Stimulated activated CD4-positive, alpha-beta T cell treated with anti-CD3 and anti-CD28 coated beads, Interleukin-1b, Interleukin-23, amount 100 ng/mL, for 1 hour (primary cell): ENCODE measurements at places on chromosomes 16 and 17.

DNA sequence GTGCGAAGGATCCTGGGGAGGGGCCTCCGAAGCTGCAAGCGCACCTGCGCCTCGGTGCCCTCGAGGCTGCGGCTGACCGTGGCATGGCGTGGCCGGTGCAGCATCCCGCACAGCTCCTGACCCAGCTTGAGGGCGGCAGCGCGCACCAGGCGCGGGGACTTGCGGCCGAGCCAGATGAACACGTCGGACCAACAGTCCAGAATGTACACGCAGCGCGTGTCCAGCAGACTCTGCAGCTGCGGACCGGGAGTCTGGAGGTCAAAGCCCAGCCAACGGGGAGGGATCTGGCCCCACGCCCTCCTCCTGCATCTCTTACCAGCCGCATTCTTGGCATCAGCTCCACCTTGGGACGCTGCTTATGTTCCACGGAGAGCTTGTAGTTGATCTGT lies 10.9 kb downstream of the FLII start:
- no peak for DNase-seq

GRCh38 chr17:41012326-41013120 lies 3.6 kb upstream of the KRTAP3-1 start:
- no peak for DNase-seq

DNA sequence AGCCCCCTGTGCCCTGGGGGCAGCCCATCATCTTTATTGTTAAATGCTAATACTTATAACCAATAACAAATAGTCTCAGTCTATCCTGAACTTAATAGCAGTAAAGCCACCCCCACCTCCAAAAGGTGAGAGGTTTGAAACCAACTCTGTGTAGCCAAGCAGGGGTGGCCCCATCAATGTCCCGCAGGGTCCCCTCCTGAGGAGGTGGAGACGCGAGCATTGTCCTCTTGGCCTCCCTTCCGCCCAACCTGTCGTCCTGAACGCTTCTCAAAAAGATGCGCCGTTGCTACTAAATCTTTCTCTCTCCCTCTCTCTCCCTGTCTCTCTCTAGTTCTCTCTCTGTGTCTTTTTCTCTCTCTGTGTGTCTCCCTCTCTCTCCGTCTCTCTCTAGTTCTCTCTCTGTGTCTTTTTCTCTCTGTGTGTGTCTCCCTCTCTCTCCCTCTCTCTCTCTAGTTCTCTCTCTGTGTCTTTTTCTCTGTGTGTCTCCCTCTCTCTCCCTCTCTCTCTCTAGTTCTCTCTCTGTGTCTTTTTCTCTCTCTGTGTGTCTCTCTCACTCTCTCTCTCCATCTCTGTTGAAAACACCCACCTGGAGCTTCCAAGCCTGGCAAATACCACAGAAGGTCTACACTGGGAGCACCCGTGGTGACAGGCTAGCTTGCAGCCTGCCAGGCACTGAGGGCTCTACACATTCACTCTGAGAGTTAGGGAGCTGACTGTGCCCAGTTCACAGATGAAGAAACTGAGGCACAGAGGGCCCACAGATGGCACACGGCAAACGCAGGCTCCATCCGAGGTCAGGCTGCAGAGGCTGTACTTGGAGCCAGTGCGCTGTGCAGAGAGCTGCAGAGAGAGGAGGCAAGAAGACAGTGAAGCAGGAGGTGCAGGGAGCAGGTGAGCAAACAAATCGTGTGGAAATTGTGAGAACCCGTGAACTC lies 185.9 kb downstream of the C16orf95 start:
- DNase-seq: no peak

GRCh38 chr17:31415004-31415454 lies 23.6 kb downstream of the RAB11FIP4 start:
- DNase-seq: no peak

GRCh38 chr17:48295362-48296288 lies 134.4 kb downstream of the SKAP1 start:
- DNase-seq: no peak

GRCh38 chr16:68575082-68575481 lies 36.0 kb downstream of the ZFP90 start:
- no peak for DNase-seq

DNA sequence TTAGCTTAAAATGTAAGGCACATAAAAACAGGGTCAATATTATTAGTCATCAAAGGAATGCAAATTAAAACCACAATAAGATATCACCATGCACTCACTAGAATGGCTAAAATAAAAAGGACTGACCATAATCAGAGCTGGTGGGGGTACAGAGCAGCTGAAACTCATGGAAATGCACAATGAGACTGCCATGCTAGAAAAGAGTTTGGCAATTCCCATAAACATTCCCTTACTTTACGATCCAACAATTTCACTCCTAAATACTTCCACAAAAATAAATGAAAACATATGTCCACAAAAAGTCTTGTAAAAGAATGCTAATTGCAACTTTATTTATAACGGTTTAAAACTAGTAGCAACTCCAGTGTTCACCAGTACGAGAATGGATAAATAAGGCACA lies 36.1 kb upstream of the ERCC4 start:
- no peak for DNase-seq

GRCh38 chr16:53744449-53744848 lies 40.5 kb downstream of the FTO start:
- DNase-seq: no peak

GRCh38 chr17:74497471-74497870 lies 31.0 kb downstream of the CD300A start:
- no peak for DNase-seq

- no peak for DNase-seq
Measured at GRCh38 chr17:47254403-47254943, 846 bp downstream of the ITGB3 start.

- no peak for DNase-seq
Measured at GRCh38 chr16:48168075-48168474, 12.3 kb upstream of the ABCC12 start.

GRCh38 chr16:24645739-24646645 lies 83.5 kb upstream of the TNRC6A start:
- DNase-seq: no peak

DNA sequence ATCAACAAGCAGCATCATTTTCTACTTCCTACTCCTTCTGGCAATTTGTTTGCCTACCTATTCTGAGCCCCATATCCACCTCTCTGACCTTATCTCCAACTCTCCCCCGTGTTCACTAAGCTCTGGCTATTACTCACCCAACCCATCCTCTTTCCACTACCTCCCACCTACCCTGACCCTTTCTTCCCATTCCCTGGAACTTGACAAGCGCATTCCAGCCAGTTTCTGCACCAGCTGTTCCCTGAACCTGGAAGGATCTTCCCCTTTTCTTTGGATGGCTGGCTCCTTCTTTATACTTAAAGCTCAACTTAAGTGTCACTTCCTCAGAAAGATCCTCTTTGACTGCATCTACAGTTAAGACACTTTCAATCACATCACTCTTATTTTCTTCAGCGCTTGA lies 2.2 kb downstream of the DCUN1D3 start:
- no peak for DNase-seq

GRCh38 chr17:81035521-81036196 lies 708 bp downstream of the BAIAP2 start:
- DNase-seq: no peak

DNA sequence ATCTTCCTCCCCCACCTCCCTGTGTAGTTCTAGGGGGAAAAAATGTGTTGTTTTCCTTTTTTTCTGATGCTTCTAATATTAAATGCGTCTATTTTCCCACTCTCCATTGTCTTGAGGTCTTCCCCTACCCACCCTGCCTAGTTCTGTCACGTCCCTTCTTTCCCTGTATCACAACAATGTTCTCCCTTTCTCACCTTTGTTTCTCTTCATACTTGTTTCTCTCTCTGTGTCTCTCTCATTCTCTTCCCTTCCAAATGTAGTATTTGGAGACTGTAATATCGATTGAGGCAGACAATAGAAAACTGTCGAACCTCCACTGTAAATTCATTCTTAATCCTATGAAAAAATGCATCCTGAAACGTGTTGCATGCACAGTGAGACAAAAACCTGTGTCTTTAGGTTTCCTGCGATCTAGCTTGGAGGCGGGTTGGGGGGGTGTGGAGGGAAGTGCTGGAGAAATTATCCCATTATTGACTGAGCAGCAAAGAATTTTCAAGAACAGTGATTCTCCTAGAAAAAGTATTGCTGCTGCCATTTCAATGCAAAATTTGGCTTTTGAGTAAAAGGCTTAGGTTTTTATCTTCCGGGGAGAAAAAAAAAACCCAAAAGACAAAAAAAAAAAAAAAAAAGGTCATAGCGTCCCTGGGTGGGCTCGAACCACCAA lies 1.3 kb upstream of the PSMB3 start:
- no peak for DNase-seq
